Stimulated activated CD4-positive, alpha-beta T cell treated with anti-CD3 and anti-CD28 coated beads, Interleukin-1b, Interleukin-23, amount 100 ng/mL, for 4 hours (primary cell): ENCODE measurements at places on chromosomes 1 and 21.

DNA sequence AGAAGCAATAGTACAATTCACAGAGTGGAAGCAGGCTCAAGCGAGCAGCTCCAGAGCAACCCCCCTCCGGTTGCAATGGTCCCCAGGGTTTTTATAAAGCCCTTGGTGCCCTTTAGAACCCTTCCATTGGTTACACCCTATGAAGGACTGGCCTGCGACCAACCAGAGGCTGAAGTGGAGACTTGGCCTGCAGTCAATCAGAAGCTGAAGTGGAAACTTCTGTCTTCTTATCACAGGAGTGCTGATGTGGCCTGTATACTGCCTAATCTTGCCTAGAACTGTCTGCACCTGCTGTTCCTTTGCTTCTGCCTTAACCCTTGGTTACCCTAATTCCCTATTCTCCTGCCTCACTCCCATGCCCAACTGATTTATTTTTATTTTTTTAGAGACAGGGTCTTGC lies 15.4 kb upstream of the FRRS1 start:
- DNase-seq: no peak

GRCh38 chr1:180504186-180504585 lies 1.8 kb upstream of the ACBD6 start:
- DNase-seq: no peak

GRCh38 chr1:7510389-7510931 lies 260.6 kb upstream of the VAMP3 start:
- no peak for DNase-seq

DNA sequence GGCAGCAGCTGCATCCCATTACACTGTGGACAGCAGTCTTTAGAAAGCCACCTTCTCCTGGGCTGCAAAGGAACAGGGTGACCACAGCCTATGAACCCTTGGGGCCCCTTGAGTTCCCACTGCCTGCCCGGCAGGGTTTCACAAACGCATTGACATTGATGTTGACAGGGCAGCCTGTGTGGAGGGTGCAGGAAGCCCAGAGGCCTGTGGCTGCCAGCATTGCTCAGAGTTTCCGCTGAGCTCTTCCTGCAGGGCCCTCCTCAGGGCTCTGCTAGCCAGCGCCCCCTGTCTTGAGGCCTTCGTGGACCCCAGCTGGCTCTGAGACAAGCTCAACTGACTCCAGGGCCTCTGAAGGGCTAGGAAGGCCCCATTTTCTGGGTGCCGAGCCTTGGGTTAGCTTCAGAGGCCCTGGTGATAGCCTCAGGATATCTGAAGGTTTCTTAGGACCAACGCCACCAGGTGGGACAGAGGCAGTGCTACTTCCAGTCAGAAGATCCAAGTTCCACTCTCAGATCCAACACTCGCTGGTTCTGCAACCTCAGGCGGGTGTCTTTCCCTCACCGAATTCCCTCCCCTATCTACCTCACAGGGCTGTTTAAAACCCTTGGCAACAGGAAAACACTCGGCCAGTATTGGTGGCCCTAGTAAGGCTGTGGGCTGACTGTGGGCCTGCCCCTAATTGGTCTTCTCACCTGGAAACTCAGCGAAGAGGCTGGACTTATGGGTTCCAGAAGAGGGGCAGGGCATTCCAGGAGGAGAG lies 27.2 kb upstream of the EPS8L3 start:
- DNase-seq: peak; percentile 60

GRCh38 chr1:23496490-23497181 lies 12.7 kb upstream of the ASAP3 start:
- DNase-seq: no peak
